ENCODE measurements at places on chromosomes 11 and 22.

DNA sequence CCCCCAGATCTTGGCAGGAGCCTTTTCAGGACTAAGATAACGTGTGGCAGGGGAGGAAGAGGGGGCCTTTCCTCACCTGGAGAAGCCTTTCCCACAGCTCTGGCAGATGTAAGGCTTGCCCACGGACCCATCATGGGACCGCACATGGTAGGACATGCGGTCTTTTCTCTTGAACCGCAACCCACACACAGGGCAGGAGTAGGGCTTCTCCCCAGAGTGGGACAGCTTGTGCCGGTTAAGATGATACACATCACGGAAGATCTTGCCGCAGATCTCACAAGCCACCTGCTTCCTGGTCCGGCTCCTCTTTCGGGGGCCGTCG, 1.9 kb downstream of the PATZ1 start:
- peak; percentile 40 for DNase-seq

DNA sequence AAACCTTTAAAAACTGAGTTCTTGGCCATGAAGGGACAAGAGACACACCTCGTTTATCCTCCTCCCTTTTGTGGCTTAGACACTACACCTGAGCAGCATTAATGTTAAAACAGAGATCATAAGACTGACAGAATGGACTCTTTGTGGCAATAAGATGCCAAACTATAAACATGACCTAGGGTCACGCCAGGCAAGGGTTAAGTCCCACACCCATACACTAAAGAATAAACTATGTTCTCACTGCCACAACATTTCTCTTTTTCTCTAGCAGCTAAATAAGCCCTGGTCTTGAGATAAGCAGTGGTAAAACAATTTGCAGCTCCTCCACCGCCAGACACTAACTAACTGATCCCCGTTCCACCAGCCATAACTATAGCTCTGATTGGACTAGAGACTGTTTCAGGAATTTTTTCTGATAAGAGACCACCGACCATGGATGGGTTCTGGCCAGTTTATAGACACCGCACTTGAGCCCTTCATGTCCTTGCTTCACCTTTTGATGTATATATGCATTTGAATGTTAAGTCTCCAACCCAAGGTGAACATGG, 4.9 kb upstream of the SLCO2B1 start:
- no peak for DNase-seq

DNA sequence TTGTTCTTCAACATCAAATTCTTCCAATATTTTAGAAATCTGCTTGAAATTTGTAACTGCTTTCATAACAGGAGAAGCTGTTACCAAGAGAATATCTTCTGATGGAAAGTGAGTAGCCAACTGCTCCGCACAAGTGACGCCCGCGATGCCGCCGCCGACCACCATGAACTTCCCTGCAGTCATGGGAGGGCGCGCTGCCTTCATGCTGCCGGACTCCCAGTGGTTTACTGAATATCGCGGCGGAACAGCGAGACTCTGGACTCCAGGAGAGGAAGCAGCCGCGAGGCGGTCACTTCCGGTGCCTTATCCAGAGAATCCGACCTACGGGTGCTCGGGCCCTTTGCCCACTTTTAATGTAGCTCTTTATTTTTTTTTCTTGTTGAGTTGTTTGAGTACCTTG, 190.6 kb downstream of the GUCY1A2 start:
- no peak for DNase-seq

DNA sequence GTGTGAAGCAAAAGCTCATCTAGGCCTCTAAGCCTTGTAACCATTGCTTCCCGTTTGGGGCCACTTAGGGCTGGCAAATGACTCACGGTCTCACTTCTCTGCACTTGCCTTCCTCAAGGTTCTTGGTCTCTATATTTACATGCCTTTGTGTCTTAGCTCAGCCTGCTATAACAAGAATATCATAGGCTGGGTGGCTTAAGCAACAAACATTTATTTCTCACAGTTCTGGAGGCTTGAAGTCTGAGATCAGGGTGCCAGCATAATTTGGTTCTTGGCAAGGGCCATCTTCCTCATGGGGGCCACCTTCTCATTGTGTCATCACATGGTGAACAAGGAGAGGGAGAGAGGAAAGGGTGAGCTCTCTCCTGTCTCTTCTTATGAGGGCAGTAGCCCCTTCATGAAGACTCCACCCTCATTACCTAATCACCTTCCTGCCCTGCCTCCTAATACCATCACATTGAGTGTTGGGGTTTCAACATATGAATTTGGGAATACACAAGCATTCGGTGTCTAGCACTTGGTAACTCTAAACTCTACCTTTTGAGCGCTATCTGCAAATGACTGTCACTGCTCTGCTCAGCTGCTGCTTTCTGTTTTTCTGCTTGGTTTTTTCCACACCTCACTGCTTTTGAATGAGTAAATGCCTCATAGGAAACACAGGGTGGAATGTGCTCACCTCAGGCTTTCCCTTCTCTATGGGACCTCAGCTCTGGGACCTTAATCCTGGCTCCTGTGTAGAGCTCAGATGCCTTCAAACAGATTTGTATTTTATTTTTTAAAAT, 16.2 kb upstream of the ME3 start:
- peak; percentile 57 for DNase-seq

DNA sequence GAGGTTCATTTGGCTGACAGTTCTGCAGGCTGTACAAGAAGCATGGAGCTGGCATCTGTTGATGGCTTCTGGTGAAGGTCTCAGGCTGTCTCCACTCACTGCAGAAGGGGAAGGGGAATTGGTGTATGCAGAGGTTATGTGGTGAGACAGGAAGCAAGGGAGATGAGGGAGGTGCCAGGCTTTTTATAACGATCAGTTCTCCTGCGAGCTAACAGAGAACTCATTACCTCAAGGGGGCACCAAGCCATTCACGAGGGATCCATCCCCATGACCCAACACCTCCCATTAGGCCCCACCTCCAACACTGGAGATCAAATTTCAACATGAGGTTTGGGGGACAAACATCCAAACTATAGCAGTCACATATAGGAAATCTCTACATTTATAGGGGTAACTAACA, 38.7 kb upstream of the E2F8 start:
- DNase-seq: no peak

DNA sequence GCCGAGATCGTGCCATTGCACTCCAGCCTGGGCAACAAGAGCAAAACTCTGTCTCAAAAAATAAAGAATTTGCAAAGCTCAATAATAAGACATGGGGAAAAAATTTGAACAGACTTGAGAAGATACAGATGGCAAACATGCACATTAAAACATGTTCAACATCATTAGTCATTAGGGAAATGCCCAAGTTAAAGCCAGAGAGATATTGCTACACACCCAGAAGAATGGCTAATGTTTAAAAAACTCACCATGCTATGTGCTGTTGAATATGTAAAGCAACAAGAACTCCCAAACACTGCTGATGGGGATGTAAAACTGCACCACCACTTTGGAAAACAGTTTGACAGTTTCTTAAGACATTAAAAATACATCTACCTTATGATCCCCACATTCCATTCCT, 12.6 kb downstream of the LRRC75B start:
- no peak for DNase-seq

DNA sequence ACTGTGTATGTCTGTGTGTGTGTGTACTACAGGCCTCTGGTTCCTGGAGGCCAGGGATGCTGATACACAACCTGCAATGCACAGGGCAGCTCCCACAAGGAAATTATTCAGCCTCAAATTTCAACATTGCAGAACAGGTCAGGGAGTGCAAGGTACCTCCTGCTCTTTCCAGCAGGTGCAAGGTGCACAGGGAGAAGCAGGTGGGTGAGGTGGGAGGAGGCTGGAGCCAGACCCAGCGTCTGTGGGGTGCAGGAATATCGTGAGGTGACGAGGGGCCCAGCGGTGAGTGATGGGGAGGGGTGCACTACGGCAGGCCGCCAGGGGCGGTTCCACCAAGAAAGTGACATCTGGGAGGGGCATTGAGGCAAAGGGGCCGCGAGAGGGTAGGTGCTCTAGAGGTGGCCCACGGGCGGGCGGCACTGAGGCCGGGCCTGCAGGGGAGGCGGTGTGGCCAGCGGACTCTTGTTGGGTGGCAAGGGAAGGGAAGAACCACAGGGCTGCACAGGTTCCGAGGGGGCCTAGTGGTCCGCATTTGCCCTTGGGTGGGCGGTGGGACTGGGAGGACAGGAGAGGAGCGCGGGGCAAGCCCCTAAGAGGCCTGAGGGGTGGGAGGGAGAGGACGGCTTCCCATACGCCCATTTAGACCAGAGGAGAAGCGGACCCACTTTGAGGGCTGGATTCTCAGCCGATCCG, 21.6 kb downstream of the DGCR6L start:
- no peak for DNase-seq

GRCh38 chr11:18393581-18394274, 635 bp upstream of the LDHA start:
- DNase-seq: peak; percentile 49

- DNase-seq: no peak
Observed at GRCh38 chr11:92839450-92839849, 130.0 kb upstream of the MTNR1B start.

DNA sequence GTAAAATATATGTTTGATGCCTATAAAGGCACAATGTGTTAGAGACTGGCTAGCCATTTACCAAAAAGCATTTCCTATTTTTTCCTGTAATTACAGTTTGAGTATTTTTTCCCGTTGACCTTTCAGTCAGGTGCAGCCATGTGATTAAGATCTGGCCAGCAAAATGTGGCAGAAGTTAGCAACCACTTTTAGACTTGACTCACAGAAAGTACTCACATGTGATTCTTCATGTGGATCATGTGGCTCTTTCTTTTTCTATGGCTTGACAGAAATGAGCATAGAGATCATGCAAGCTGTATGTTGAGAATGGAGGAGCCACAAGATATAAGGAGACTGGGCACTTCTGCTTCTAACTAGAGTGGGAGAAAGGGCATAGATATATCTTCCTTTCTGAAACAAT, 27.3 kb upstream of the RAB38 start:
- DNase-seq: no peak

- no peak for DNase-seq
Observed at GRCh38 chr11:78400116-78400515, 17.5 kb downstream of the GAB2 start.

DNA sequence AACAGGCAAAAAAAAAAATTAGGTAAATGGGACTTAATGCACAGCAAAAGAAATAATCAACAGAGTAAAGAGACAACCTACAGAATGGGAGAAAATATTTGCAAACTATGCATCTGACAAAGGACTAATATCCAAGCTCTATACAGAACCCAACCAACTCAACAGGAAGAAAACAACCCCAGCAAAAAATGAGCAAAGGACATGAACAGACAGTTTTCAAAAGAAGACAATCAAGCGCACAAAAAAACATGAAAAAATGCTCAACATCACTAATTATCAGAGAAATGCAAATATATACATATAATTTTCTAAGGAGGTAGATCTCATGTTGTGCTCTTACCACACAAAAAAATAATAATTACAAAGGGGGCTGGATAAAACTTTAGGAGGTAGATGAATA, 36.5 kb upstream of the USP47 start:
- DNase-seq: no peak

GRCh38 chr11:72100009-72100408, 3.1 kb downstream of the LAMTOR1 start:
- no peak for DNase-seq

- no peak for DNase-seq
Observed at GRCh38 chr11:76329983-76330382, 50.9 kb downstream of the THAP12 start.

DNA sequence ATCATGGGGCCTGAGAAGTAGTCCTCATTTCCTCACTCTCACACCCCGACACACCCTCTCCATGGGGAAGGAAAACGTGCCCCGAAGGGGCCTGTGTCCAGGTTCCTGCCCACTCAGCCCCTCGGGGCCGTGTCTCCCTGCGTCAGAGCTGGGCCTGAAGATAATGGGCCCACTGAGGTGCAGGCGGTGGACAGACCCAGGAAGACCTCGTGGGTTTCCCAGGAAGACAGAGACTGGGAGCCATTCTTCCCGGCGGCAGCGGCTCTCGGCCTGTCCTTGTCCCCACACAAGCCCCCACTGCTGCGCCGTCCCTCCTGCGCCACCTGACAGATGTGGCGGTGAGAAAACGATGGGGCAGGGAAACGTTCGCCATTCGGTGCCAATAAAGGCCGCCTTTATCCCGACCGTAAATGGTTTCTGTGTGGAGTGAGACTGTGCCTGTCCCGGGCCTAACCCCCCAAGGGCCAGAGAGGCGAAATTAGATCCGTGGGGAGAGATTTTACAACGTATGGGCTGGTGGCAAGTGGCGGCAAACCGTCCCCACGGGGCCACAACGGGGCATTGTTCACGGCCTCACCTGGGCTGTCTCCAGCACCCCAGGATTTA, 89.0 kb downstream of the CDKN1C start:
- no peak for DNase-seq

DNA sequence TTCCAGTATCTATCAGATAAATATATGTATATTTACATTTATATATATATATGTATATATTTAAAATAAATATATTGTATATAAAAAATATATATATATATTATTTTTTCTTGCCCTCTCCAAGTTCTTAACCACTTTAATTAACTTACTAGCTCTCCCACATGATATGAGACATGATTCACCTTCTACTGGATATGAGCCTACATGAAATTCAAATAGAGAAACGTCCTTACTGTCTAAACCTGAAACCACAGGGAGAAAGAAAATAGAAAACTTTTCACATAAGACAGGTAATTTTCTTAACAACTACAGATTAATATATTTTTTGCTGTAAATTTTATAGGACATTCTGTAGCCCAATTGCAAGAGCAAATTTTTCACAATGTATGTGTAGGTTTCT, 391.6 kb downstream of the ETS1 start:
- peak; percentile 37 for DNase-seq

DNA sequence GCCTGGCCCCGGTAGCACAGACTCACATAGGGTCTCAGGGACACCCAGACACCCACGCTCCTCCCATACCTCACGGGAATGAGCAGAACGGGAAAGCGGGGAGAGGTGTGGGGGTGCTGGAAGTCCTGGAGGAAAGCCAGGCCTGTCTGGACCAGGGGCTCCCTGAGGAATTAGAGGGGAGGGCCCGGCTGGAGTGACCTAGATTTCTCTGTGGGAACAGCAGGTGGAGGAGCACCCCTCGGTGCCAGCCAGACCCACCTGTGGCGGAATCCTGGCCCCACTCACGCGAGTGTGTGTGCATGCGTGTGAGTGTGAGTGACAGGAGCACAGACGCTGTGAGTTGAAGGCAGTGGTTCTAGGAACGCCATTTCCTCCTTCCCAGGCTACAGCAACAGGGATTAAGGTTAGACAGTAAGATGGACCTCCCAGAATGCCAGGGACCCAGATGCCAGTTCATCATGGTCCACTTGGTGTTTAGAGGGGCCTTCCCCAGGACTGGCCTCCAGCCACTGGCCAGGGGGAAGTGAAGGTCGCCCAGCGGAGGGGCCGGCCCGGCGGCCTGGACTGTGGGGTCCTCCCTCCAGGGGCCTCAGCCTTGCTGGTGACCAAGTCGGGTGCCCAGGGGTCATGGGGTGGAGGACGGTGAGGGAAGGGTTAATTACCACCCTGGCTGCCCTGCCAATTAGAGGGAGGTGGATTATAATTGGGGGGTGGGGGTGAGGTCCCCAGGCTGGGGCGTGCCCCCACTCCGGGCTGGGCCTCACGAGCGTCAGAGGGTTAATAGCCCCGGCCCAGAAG, 1.0 kb downstream of the PKP3 start:
- no peak for DNase-seq

- no peak for DNase-seq
Observed at GRCh38 chr11:22851477-22851876, 8.8 kb downstream of the CCDC179 start.
